ENCODE measurements at places on chromosomes 16 and 17.

GRCh38 chr16:24610416-24610755 is 71.0 kb downstream of the RBBP6 start:
- no peak for DNase-seq

DNA sequence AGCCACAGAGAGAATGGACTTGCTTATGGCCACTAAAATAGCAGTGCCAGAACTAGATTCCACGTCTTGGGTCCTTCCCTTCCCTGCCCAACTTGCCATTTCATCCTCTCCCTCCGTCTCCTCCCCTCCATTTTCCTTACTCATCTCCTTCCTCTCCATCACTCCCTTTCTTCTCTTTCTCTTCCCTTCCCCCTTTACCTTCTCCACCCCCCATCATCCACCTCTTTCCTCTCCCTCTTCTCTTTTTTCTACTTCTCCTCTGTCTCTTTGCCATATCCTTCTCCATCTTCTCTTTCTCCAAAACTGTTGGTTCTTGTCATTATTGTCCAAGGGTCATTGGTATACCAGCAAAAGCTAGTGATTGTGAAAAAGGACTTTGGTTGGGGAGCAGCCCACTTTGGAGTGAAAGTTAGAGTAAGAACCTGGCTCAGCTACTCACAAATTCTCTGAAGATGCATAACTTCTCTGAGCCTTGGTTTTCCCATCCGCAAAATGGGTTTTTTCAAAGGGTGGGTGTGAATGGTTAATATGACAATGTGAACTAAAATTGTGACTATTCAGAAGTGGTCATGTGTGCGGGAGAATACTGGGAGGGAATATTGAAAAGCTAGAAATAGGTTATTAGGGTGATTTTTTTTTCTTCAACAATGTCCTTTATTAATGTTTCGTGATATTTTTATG is 393.8 kb downstream of the XYLT1 start:
- DNase-seq, result no peak

GRCh38 chr17:79019632-79020584 is 4.1 kb upstream of the C1QTNF1 start:
- DNase-seq, result no peak

DNA sequence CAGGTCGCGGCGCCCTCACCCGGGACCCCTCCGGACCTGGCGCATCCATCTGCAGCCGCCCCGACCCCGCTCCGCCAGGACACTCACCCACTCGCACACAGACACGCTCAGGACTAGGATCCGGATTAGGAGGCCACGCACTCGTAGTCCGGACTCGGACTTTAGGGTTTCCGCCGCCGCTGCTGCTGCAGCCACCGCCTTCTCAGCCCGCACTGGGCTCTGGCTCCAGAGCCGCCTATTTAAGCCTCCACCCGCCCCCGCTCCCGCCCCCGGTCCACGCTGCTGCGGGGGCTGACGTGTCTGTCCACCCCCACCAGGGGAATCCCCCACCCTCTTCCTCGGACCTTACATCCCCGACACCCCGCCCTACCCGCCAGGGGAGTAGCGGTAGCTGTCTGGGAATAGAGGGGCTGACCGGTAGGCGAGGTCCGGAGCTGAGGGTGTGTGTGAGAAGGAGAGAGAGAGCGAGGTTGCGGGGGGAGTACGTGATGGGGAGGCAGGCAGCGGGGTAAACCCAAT is at the start of gene RRAD:
TSS of gene RRAD (minus strand) at position 214 of the 519 bp plus-strand sequence. CDS start 356 bp downstream, outside the sequence.
- DNase-seq, result no peak

DNA sequence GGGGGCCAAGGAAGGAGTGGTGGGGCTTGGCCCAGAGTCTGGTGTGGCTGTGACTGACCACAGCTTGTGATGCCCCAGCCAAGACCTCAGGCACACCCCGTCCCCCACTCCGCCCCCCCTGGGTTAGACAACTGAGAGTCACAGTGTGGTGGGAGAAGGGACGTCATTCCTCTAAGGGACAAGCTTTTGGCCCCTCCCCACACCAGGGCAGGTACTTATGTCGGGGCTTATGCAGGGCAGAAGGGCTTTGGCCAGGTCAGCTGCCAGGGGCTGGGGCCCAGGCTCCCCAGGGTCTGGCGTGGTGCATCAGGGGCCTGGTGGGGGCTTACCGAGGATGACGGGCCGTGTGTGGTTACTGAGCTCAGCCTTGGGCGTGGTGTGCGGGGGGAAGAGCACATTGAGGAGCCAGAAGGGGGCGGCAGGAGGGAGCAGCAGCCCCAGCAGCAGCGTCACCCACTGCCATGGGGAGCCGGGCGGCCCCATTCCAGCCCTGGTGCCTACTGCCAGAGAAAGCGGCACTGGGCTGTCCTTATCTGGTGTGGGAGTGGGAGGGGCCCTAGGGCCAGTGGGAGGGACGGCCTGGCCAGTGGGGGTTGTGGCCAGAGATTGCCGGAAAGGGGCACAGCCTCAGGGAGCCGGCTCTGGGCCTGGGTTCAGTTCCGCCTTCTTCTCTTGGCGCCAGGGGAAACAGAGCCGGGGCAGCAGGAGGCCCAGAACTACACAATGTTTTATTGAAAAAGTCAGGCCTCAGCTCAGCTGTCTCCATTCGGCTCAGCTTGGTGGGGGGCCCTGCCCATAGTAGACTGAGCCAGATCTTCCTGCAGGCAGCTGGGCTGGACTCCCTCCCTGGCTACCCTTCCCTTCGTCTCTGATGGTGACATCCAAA is at the start of gene LCAT:
TSS of gene LCAT (minus strand) at position 502 of the 886 bp plus-strand sequence. CDS start at position 483, 19 bp downstream.
- no peak for DNase-seq

DNA sequence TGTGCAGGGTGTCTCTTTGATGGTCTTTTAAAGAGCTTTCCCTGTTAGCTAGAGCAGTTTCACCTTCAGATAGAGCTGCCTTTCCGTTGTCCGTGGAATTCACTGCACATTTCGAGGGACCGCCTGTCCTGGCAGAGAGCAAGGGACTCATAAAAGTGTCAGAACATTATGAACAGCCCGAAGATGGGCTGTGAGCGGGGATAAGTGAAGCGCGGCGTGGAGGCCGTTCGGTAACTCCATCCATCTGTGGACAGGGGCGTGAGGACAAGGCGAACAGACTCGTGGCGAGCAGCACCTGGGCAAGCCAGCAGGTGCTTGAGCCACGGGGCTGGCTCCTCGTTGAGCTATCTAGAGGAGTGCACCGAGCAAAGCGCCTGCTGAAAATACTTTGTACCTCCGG is 371.2 kb downstream of the MAF start:
- no peak for DNase-seq

DNA sequence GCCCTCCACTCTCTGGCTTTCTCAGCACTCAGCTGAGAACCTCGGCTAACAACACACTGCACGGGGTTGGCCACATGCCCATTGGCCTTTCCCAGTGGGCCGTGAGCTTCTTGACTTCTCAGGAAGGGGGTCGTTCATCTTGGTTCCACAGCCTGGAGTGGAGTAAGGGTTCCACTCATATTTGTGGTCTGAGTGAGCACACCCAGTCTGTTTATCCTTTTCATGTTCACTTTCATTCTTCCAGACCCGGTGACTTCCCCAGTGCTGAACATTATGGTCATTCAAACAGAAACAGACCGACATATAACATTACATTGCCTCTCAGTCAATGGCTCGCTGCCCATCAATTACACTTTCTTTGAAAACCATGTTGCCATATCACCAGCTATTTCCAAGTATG is 8.2 kb downstream of the MILR1 start:
- DNase-seq, result no peak

- DNase-seq, result no peak
Measured at GRCh38 chr16:68356919-68357286, 46.1 kb downstream of the PRMT7 start.

GRCh38 chr16:31664683-31665482 is 137.2 kb downstream of the AHSP start:
- no peak for DNase-seq

DNA sequence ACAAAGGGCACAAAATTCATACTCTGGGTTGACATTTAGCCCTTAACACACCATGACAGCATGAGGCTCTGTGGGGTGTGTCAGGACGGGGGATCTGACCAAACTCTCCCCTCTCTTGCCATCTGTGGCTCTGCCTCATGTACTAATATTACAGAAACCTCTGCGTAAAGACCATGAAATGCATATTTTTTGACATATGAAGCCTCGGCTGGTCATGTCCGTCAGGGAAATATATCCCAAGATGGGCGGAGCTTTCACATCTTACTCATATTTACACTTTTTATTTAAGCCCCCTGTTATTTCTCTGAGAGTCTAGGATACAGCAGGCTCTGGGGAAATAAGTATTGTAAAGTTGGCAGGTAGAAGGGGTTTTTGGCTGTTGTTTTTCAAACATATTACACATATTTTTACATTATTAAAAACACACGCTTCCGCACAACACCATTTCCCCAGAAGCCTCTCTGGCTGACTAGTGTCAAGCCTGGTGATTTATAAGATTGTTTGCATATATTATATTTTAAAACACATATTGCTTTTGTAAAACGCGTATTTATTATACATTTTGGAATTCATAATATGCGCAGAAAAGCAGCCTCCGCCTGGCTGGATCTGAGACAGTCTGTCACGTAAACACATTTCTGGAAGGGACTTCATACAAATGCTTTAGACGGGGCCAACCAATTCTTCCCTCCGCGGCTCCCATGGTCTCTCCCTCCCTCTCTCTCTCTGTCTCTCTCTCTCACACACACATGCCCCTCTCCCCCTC is 237.7 kb upstream of the ZFHX3 start:
- DNase-seq, result no peak

DNA sequence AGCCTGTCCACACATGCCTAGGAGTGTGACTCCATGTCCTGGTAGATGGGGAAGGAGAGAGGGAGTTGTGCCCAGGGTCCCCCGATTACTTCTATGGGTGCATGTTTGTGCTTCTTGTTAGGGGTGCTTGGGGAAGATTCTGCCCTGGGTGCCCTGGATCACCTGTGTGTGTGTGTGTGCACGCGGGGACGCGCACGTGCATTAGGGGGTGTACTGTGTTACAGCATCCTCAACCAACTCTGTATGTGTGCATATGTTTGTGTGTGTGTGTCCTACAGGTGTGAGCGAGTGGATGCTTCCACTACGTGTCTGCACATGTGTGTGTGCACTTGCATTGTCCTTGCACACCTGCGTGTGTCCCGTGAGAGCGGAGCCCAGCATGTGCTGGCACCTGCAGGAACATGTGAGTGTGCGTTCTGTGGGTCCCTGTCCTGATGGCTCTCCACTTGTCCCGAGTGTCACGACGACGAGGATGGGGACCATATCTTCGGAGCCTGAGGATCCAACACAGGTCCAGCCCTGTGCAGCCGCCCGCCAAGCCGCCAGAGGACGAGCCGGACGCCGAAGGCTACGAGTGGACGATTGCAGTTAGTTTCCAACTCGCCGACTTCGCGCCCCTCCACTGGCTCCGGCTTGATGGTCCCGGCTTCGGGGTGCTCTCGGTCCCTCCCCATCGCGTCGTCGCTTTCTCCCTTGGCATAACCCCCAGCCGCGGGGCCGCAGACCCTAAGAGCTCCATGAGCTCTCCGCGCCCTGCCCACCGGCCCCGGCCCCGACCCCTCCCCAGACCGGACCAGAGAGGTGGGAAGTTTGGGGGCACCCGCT is 6.0 kb upstream of the TBC1D3B start:
- no peak for DNase-seq

GRCh38 chr17:30717291-30718098 is 107.0 kb downstream of the CRLF3 start:
- DNase-seq, result no peak

DNA sequence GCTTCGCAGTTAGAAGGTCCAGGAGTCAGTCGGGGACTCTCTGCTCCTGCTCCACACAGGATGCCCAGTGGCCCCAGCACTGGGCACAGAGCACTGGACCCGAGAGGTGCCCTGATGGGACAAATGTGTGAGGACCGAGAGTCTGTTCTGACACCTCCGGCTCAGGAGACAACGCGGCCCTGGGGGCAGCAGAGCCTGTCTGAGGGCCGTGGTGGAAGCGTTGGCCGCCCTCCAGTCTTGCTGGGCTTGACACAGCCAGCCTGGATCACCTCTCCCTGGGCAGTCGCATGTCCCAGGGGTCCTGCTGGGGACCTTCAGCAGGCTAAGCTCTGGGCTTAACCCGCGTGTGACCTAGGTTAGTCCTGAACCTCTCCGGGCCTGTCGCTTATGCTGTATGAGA is 23.1 kb downstream of the LGALS9 start:
- DNase-seq, result no peak
